Heart left ventricle (tissue), 16 donors: ENCODE measurements at places on chromosomes 3 and 15. TPM values are rescaled to one million over a fixed set of nuclear protein-coding genes. Genes with fewer than 3 reads are reported as not detected.

DNA sequence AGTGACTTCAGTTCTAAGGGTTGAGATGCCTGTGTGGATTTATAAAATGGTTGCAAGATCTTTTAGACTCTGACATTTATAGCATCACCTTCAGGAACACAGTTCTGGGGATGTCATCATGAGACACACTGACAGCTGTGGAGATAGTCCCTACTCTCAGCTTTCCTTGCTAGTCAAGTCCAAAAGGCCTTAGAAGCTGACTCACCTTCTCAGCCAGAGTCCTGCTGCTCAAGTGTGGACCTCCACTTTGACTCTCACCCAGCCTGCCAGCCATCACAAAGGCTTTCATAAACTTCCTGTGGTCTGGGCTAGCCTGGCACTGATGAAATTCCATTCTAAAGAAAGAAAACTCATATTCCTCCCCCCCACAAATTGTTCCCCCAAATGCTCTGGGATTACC, 44.8 kb downstream of the TMEM39A start:
- no peak for DNase-seq

- DNase-seq: no peak
These were observed 9.4 kb downstream of the BCL6 start for GRCh38 chr3:187735837-187736236.

DNA sequence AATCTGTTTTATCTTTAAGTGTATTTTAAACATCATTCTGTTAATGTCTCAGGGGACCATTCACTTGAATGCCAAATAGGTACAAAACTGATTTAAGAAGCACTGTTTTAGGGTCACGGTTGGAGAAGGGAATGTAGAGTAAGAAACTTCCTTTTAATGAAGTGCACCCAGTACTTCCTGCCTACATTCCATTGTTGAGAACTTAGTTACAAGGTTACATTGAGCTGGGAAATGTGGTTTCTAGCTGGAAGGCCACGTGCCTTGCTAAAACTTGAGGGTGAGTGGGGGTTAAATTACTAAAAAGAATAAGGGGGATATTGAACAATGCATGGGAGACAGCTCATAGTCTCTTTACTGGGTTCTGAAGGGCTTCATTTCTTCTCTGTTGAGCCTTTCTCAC, 78.3 kb upstream of the TBC1D5 start:
- no peak for DNase-seq

DNA sequence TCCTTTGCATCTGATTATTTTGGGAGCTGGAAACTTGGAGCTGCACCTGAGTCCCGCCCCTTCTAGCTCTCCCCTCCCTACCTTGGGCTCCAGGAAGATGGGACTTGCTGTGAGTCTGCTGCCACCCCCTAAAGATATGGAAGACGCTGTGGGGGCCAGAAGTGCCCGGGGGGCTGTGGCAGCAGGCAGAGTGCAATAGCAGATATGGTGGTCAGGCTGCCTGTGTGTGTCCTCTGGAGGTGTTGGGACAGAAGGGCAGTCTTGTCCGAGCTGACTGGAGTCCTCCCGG, 485 bp downstream of the PAK6 start:
- no peak for DNase-seq

GRCh38 chr3:66303491-66303901, 82.7 kb downstream of the SLC25A26 start:
- no peak for DNase-seq

- no peak for DNase-seq
These were observed 44.2 kb downstream of the SOX2 start for GRCh38 chr3:181755959-181756358.

DNA sequence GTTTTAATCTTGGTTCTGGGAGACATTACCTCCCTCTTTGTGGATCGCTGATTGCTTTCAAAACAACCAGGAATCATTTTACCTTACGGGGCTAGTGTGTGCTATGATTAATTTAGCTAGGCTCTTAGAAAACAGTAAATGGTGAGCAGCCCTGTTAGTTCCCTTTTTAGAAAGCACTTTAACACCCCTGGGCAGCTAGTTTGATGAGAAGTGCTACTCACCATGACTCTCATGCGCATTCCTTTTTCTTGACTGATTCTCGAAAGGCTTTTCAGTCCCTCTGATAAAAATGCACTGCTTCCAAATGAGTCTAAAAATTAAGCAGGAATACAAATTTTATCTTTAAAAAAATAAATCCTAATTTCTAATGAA, 75.3 kb upstream of the LEKR1 start:
- no peak for DNase-seq

DNA sequence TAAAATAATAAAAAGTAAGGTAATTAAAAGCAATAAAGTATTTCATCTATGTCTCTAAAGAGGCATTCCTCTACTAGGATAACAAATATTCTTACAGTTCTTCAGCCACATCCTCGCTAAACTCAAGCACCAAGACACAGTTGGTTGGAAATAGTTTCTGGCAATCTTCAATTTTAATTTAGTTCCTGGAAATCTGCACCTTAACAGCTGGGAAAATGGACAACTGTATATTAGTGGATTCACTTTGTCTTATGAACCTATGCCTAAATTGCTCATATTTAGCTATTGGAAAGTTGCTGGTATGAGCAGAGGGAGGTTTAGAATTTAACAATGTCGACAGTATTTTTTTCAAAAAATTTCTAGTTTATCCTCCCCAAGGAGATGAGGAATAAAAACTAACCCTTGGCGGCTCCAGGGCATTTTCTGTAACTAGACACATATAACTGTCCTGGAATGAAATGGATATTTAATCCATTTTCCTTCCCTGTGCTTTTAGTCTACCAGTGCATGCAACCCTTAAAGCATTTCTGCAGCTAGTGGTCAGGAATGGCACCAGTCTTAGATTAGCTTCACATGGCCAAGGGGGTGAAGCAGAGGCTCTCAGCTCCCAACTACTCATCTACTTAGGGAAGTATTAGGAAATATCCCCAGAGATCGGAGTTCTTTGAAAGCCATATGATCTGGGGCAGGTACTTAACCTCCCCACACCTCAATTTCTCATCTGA, 290.0 kb upstream of the THBS1 start:
- DNase-seq: no peak

GRCh38 chr3:58607816-58608215, 30.6 kb upstream of the FAM107A start:
- no peak for DNase-seq

- no peak for DNase-seq
These were observed 692.9 kb downstream of the ZPLD1 start for GRCh38 chr3:103127737-103128136.

- DNase-seq: no peak
These were observed 4.9 kb downstream of the ISL2 start for GRCh38 chr15:76341366-76342057.

- DNase-seq: no peak
These were observed 14.3 kb upstream of the TLE3 start for GRCh38 chr15:70112074-70112395.

GRCh38 chr3:183488343-183488742, 59.9 kb upstream of the MCF2L2 start:
- no peak for DNase-seq

DNA sequence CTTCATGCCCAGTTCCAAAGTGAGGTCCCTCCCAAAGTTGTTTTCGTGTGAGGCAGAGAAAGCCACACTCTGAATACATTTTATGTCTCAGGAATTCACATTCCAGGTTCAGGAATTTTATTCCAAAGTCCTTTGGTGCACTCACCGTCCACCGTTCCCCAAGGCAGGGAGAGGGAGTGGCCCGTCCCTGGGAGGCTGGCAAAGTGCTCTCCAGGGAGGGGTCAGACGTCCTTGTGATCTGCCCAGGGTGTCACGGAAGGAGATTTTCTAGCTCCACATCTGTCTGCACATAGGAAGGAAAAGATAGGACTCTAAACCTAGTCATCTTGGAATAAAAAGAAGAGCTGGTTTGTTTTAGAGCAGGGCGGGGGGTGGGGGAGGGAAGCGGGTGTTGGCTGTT, 47.9 kb downstream of the KLF13 start:
- DNase-seq: no peak

DNA sequence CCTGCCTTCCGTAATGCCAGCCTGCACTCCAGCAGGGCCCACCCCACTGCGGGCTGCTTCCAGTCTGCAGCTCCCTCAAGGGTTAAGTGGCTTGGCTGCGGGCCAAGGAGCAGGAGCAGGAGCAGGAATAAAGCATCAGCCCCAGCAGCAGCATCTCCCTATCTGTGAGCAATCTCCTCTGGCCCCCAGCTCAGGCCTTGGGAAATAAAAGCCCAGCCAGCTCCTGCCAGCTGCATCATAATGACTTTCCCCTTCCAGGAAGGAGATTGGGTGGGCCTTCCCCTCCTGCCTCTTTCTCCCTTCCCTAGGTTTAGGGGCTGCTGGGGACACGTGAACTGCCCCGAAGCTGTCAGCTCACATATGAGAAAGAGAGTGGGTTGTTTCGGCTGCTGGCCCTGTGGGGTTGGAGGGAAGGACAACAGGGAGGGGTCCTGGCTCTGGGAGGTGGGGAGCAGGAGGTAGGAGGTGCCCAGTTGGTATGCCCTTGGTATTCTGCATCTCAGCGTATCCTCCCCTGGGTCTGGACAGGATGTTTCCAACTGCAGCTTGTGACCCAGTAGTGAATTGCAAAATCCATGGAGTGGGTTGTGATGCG, 34.6 kb upstream of the FGD5 start:
- no peak for DNase-seq

DNA sequence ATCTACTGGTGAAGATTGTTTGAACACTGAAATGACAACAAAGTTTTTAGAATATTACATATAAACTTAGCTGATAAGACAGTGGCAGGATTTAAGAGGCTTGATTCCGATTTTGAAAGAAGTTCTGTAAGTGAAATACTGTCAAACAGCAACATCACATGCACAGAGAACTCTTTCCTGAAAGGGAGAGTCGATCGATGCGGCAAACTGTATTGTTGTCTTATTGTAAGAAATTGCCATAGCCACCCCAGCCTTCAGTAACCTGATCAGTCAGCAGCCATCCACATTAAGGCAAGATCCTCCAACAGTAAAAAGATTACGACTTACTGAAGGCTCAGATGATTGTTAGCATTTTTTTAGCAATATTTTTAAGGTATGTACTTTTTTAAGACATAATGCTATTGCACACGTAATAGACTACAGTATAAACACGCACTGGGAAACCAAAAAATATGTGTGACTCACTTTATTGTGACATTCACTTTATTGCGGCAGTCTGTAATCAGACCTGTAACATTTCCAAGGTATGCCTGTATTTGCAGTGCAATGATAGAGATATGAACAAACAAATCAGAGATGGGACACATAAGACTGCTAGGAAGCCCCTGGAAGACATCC, 225.6 kb upstream of the UBE2E1 start:
- no peak for DNase-seq

DNA sequence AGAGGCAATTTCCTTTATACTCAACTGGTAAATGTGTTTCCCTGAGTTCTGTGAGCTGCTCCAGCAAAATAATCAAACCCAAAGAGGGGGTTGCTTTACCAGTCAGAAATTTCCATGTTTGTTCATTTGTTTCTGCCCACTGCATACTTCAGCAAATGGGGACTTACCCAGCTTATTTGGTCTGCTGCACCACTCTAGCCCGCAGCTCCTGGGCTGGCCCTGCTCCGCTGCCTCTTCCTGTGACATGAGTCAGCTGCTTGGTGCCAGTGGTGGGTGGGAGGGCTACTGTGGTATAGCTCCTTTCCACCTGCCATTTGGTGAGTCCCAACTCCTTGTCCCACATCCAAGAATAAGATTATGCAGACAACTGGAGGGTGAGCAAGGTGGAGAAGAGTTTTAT, 644.2 kb downstream of the MCTP2 start:
- no peak for DNase-seq

DNA sequence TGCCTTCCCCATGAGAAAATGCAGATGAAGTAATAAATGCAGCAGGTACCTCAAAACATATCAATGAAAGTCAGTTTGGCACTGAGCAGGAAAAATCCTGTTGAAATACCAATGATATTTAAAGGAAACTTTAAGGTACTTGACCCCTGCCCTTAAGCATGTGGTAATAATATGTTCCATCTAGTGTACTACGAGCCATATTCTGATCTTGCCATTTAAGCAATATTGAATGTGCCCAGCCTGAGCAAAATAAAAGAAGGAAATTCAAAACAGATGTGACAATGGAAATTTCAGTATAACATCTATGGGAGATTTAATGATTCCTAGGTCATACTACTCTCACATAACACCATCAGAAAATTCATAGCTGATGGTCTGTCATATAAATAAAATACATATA, 191.8 kb upstream of the CGNL1 start:
- DNase-seq: no peak

GRCh38 chr3:148971401-148972163, 19.8 kb upstream of the GYG1 start:
- no peak for DNase-seq

GRCh38 chr3:174758943-174759342, 100.2 kb upstream of the NAALADL2 start:
- DNase-seq: no peak

GRCh38 chr15:97968380-97968779, 7.9 kb downstream of the ARRDC4 start:
- DNase-seq: no peak

DNA sequence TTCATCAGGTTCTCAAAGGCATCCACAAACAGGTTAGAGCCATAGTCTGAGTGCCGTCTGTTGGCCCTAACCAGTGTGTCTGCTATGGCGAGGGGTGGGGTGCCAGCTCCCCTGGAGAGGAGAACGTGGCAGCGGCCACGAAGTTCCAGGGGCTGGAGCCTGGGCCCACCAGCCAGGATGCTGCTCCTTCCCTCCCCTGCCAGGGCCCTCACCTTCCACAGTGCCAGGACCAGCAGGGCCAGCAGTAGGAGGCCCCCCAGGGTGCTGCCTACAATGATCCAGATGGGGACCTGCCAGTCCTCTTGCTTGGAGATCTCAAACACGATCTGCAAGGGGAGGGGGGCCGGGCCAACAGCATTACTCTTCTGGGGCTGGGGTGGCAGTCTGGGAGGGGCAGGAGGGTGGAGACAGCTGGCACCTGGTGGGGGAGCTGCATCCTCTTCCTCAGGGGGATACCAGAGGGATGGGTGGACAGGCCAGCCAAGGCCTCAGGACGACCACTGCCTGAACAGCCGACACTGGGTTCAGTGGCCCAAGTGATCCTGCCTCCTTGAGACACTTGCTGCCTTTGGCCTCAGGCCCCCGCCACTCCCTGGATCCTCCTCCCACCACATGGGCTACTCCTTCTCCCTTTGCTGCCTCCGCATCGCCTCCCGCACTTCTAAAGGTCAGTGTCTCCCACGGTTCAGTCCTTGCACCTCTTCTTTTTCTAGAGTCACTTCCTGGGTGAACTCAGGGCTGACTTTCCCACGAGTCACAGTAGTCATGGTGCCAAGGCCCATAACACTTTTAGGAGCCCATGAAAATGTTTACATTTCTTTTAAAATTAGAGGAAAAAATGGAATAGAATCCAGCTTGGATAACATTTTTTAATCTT, 26.3 kb downstream of the FEM1B start:
- no peak for DNase-seq

The CRTC3 gene
- 31.2 TPM for total RNA-seq

The C3orf85 gene
- total RNA-seq: not detected

The B3GALNT1 gene
- total RNA-seq: 67.0 TPM

The IL5RA gene
- not detected for total RNA-seq

The IFRD2 gene
- 71.3 TPM for total RNA-seq

The AMIGO3 gene
- 0.14 TPM for total RNA-seq

The SMCO1 gene
- total RNA-seq: 14.5 TPM
